DMS53 (cell line): ENCODE measurements at places on chromosomes 6 and 20.

- no peak for DNase-seq
Observed at GRCh38 chr6:167276772-167277533, 14.2 kb upstream of the UNC93A start.

DNA sequence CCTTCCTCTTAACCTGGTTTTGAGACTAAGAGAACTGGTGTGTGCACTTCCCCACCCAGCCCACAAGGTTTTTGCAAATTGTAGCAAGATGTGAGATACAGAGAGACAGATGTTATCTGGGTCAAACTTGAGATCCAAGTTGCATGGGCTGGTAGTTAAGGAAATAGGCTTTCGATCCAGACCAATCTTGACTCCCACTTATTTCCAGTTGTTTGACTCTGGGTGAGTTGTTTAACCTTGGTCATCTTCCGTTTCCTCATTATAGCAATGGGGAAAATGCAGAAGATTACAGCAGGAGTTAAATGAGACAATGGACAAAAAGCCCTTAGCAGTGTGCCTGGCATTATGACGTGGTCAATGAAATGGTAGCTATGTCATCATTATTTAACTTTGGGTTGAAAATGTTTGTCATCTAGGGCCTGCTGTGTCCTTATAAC lies 1.7 kb downstream of the SNX21 start:
- DNase-seq = no peak

- no peak for DNase-seq
Observed at GRCh38 chr6:28311139-28311823, 24.7 kb downstream of the ZSCAN31 start.

DNA sequence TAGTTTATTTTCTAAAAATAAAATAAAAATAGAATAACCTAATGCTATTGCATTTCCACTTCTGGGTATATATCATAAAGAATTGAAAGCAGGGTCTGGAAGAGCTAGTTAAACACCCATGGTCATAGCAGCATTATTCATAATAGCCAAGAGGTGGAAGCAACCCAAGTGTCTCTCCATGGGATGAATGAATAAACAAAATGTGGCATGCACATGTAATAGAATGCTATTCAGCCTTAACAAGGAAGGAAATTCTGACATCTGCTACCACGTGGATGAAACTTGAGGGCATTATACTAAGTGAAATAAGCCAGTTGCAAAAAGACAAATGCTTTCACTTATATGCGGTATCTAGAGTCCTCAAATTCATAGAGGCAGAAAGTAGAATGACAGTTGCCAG lies 130.8 kb downstream of the TIAM2 start:
- DNase-seq = no peak

DNA sequence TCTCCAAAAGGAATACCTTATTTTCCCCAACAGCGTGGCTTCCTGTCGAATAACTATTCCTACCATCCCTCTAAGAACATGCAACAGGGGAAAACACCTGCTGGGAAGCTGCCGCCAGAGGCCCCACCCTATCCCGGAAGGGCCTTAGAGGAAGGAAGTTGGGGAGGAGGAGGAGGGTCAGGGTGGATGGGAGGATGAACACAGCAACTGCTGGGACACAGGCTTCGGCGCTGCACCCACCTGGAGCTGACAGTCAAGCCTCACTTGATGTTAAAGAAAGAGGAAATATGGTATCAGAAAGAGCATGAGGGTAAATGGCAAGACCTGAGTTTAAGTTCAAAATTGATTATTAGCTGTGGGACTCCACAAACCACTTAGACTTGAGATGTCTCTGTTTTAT lies 36.5 kb upstream of the RPS6KA2 start:
- peak; percentile 19 for DNase-seq

DNA sequence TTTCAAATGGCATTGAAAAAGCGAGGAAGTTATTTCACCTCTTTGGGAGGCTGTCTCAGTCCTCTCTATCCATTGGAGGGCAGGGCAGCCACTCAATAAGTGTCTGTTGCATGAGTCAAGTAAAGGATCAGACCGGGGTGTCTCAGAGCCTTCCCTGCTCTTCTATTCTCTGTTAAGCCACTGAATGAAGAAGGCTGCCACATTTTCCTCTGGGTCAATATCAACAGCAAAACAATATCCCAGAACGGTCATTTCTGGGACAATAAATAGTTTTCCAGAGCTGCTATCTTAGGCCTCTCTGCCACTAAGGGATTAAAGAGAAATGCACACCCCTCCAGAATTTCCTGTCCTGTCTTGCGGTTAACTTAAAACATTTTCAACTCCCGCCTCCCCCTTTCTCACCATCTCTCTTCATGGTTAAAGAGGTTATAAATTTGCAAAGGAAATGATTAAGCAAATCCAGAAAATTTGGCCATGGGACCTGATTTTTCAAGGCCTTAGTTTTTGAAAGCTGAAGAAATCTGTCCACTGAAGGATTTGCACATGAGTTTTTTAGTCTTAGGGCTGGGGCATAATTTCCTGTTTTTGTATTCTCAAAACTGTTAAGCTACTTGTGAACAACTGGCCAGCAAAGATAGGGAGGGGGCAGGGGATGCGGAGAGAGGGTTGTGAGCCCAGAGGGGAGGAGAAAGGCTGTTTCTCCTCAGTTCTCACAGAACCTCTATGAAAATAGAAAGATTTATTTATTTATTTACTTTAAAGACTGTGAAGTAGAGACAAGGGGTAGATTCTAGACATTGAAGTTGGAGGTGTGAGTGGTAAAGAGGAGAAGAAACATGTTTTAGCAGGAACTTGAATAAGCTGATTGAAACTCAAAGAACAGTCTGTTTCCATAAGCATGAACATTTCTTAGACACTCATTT lies 135.7 kb downstream of the BCAS1 start:
- DNase-seq = no peak

- DNase-seq = no peak
Observed at GRCh38 chr6:162032620-162033019, 694.9 kb downstream of the PRKN start.

DNA sequence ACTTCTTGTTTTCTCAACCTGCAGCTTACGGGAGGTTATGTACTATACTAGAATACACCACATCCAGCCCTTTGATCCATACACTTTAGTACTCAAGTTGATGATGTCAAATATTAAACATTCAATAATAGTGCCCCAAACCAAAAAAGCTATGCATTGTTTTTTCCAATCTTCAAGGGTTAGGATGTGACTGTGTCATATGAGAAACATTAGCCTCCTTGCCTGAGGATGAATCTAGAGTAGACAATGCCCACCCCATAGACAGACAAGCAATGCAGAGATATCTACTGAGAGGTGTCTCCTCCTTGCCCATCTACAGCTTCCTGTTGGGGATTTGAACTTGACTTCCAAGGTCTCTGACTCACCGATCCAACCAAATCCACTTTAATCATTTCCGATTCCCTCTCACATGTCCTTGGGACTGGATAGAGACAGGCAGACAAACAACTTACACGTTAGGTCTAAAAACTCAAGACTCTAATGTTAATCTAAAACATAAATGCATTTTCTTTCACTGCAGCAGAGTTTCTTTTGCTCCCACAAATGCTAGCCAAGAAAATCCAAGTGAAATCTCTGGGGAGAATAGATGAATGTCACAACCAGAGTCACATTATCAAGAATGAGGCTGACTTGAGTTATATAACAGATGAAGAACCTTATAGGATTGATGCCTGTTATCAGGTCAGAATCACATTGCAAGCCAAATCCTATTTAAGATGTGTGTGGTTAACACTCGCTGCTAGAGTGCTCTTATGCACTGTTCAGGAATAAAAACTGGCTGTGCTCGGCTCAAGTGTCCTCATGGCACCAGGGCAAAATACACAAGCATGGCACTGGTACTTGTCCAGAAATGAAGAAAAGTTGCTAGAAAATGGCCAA lies 75.5 kb upstream of the TNFAIP3 start:
- DNase-seq = no peak

DNA sequence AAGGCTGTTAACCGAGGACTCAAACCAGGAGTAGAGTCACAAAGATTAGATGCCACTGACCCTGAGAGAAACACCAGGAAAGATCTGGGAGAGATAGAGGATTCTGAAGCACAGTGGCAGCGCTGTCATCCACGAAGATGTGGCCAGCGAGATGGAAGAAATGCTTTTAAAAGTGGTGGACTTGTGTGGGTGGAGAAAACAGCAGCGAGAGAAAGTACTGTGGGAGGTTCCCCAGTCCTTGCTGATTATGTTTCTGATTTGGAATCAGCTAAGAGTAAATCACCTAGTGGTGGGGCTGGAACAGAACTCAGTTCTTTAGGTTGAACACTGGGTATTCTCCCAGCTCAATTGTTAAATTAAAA lies 435 bp upstream of the ZNF322 start:
- DNase-seq = no peak

DNA sequence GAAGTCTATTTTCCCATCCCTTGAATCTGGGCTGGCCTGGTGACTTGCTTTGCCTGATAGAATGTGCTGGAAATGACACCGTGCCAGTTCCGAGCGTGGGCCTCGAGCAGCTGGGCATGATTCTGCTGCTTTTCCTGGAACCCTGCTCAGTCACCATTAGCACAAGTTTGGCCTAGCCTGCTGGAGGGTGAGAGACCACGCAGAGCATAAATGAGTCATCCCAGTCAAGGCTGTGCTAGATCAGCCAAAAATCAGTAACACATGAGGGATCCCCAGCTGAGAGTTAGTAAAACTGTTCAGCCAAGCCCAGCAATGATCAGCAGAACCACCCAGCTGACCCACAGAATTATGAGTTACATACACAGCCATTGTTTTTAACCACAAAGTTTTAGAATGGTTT lies 74.8 kb upstream of the TOP1 start:
- DNase-seq = no peak

DNA sequence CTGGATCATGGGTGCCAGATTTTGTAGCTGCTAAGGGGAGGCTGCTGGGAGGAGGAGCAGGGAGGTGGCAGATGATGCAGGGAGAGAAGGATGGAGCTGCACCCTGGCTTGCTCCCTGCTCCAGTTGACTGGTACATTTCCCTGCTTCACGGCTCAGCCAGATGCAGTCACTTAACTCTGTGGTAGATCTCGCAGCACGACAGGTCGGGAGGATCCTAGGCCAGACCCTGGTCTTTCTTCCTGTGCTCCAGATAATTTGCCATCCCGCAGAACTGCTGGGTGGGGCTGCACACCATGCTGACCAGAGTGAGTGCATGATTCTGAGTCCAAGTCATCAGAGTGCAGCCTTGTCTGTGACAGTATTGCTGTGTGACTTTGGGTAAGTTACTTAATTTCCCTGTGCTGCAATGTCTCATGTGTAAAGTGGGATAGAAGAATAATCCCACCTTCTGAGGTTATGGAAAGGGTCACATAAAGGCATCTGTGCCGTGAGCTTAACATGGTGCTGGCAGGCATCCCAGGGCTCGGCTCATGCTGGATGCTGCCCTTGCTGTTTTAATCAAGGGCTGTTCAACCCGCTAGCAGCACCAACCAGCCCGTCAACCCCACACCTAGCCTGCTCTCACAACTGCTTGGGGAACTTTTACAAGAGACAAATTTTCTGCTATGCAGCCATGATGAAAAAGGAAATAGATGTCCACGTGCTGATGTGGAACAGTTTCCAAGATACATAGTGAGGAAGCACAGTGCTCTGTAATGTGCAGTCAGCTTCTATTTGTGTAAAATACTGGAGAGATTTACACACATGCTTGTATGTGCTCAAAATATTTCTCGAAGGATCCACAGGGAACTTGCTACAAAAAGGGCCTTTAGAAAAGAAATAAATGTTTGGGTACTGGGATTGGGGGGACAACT lies 257.9 kb downstream of the CDH26 start:
- no peak for DNase-seq

- DNase-seq = no peak
Observed at GRCh38 chr6:147759093-147759492, 250.6 kb downstream of the SAMD5 start.

GRCh38 chr6:16130932-16131387 lies 2.1 kb downstream of the MYLIP start:
- peak; percentile 87 for DNase-seq

DNA sequence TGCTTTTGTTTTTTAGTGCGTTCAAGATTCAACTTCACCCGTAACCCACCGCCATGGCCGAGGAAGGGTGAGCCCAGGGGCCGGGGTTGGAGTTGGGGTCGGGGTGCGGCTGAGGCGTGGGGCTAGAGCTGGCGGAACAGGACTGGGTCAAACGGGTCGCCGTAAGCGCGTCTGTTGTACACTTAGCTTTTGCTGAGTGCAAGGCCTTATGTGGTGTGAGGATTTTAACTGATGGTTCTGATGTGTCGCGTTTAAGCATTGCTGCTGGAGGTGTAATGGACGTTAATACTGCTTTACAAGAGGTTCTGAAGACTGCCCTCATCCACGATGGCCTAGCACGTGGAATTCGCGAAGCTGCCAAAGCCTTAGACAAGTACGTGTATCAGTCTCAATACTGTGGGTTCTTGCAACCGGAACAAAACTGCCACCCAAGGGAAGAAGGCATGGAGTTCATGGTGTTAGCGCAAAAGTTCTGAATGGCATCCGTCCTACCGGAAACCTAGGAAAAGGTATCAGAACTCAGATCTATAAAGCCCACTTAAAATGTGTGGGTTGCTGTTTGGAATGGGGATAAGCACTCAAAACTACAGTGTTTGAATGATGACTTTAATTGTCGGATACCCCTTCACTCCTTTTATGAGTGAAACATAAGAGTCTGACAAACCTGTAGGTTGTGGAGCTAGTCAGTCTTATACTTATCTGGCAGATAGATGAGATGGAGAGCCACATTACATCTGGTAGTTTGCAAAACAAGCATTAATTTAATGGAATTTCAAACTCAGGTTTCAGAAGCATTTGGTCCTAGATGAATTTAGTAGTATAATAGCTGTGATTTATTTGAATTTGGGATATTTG lies 574 bp downstream of the RPS12 start:
- peak; percentile 28 for DNase-seq

GRCh38 chr6:40166963-40167362 lies 232.7 kb upstream of the MOCS1 start:
- DNase-seq = no peak

DNA sequence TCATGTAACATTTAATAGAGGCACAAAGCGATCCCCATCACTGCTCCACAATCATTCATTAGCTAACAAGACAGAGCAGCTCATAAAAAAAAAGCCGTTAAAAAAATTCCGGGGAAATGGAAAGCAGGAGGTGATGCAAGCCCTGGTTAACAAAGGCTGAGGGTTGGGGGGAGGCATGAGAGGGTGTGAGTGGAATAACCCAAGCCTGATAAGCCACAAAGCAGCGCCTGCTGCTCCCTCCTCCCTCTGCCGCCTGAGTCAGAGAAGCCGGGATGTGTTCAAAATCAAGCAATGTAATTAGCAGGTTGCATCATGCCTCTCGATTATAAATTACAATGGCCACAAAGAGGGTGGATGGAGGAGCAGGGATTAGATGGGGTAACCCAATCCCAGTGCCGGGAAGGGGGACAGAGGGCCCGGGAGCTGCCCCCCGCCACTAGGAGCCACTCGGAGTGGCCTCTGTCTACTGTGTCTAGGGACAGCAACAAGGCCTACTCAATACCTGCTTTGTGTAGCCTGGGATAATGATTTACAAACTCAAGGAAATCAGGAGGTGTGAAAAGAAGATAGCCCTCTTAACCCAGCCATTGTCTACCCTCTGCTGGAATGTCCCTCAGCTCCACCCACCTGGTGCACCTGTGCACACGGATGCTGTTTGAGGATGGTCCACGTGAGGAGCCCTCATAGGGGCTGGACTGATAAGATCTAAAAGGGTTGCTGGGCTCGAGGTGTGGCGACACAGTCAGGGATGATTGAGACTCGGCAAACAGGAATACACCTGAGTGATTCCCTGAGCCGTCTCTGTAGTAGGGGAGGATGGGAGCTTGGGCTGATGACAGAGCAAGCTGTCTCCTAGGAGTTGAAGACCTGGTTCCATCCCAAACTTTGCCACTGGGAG lies 156.9 kb downstream of the VEGFA start:
- peak; percentile 99 for DNase-seq
